Heart left ventricle (tissue), 16 donors: ENCODE measurements at places on chromosomes 11 and 22. TPM values are rescaled to one million over a fixed set of nuclear protein-coding genes. Genes with fewer than 3 reads are reported as not detected.
A peak's percentile ranks its signal among the peaks of the same experiment; 100 is the strongest.

The POU2F3 gene
- not detected for total RNA-seq

DNA sequence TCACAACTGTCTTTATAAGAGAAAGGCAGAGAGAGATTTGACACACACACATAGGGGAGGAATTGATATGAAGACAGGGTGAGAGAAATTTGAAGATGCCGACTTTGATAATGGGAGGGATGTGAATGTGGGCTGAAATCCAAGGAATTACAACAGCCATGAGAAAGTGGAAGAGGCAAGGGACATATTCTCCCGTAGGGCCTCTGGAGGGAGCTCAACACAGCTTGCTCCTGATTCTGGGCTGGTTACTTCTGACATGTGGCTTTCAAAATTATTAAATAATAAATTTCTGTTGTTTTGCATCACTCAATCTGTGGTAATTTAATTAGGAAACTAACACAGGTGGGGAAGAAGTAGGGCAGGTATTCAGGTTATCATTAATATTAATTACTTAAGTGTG is 282.9 kb downstream of the LUZP2 start:
- DNase-seq, result no peak

The MRPL17 gene
- 57.0 TPM for total RNA-seq

DNA sequence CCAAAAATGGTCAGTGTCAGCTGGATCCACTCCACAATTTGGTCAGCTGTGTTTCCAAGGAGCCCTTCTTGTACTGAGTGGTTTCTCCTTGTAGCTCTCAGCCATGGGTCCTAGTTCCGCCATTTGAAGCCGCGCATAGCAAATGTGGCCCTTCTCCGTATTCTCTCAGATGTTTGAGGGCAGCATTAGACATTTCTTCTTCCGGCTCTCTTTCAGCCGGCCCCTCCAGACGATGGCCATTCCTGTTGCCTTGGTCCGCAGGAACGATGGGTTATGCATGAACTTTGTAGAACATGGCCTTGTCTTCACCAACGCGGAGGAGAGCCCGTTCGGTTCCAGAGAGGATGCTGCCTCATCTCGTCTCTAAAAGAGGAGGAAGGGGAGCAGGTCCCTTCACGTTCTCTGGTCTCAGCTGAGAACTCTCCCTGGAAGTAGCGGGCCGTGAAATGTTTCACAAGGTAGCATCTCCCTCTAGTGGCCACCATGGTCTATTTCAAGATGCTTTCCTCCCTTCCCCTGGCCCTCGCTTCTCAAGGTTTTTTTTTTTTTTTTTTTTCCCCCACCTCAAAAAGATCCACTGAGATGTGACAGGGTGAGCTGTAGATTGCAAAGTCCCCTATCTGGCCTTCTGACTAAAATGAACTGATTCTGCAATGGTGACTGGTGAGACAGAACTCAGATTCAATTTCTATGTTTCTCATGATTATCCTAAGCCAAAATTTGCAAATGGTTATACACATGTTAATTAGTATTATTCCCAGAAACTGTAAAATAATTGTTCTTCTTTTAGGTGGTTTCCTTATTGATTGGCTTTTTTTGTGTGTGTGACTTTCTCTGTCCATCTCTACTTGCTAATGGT is 19.8 kb upstream of the PLET1 start:
- no peak for DNase-seq

- DNase-seq, result no peak
These were observed 4.2 kb upstream of the SCARF2 start for GRCh38 chr22:20441631-20442484.

- peak; percentile 28 for DNase-seq
These were observed 105.5 kb downstream of the PARVA start for GRCh38 chr11:12482839-12483238.

DNA sequence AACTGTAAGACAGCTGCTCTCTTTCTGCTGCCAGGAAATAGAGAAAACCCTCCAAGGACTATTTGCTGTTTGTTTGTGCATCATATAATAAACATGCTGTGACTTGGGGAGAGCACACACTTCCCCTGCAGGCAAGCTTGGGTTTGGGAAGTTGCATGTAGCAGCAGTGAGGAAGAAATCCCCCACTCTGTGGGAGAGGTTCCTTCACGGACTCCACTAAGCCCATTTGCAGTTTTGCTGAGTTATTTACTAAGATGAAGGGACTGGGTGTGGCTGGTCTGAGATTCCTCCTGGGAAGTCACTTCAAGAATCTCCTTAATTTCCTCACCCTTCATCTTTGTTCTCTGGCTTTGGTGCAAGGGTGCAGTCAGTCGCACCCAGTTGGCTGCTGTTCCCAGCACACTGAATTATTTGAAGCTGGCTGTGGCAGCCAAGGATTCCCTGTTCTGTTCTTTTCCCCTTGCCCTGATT is 104.9 kb downstream of the ARFGAP2 start:
- no peak for DNase-seq

DNA sequence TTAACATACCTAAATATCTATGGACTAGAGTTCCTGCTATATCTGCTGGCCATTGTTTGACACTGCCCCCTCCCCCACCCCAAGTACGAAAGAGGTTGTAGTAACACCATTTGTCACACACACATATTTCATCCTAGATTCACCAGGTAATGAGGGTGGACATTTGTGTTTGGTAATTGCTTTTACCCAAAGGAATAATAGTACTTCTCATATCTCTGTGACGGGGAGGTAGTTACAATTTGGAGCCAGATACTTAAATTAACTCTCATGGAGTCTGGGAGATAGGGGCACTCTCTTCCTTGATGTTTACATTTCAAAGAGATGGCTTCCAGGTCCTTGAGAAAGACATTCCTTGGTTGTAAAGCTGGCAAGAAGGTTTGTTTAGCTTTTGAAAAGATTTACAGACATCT is 38.7 kb downstream of the REXO2 start:
- DNase-seq, result no peak

DNA sequence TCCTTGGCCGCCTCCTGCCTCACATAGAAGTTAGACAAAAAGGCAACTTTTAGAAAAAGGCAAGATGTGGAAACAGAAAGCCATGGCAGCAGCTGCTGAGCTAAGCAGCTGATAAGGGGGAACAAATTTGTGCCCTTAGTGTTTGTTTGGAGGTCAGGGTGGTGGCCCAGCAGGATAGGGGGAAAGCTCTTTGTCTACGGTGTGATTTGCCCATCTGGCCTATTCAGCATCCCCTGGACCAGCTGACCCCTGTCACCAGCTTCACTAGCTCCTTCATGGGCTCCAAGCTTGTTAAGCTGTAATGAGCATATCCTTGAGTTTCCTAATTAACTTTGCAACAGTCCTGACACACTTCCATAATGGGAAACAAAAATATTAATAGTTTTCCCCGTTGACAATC is 5.9 kb upstream of the ME3 start:
- no peak for DNase-seq

The CCDC179 gene
- not detected for total RNA-seq

DNA sequence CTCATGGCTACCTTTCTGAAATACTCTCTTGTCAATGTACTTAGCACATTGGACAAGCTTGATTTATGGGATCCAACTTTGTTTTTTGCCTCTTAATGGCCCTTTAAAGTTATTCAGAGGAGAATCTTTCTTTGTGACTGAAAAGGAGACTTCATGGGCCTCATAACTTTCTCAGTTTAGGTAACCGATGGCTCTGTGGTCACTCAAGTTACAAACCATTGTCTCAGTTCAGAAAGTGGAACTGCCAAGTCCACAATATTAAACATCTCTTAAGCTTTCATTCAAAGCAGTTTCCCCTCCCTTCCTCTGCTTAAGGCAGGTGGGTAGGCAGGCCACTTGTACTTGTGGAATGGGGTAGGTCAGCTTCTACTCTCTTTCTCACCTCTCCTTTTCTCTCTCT is 12.3 kb upstream of the ARL14EP start:
- DNase-seq, result no peak

- no peak for DNase-seq
These were observed 75.9 kb downstream of the LDLRAD3 start for GRCh38 chr11:36019722-36020121.

The SBF1 gene
- total RNA-seq, result 48.7 TPM

The POU2AF1 gene
- total RNA-seq, result not detected

The PRR33 gene
- 1.4 TPM for total RNA-seq

- no peak for DNase-seq
These were observed 346.8 kb upstream of the NARS2 start for GRCh38 chr11:78921509-78921908.

The FOLR2 gene
- total RNA-seq, result 10.3 TPM

- DNase-seq, result no peak
These were observed 34.8 kb upstream of the FZD4 start for GRCh38 chr11:86990031-86990430.

- DNase-seq, result no peak
These were observed 7.2 kb downstream of the MUC5B start for GRCh38 chr11:1230121-1230455.

The RAG2 gene
- total RNA-seq, result not detected

DNA sequence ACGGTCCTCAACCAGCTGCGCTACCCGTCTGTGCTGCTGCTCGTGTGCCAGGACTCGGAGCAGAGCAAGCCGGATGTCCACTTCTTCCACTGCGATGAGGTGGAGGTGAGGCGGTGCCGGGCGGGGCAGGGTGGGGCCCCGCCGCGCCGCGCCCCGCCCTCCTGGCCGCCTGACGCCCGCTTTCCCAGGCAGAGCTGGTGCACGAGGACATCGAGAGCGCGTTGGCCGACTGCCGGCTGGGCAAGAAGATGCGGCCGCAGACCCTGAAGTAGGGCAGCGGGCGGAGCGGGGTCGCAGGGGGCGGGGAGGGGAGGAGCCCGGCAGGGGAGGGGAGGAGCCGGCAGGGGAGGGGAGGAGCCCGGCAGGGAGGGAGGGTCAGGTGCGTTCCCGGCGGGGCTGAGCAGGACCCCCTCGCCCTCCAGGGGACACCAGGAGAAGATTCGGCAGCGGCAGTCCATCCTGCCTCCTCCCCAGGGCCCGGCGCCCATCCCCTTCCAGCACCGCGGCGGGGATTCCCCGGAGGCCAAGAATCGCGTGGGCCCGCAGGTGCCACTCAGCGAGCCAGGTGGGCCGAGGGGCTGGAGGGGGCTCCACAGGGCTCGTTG is 14.7 kb downstream of the EPS8L2 start:
- DNase-seq, result no peak

DNA sequence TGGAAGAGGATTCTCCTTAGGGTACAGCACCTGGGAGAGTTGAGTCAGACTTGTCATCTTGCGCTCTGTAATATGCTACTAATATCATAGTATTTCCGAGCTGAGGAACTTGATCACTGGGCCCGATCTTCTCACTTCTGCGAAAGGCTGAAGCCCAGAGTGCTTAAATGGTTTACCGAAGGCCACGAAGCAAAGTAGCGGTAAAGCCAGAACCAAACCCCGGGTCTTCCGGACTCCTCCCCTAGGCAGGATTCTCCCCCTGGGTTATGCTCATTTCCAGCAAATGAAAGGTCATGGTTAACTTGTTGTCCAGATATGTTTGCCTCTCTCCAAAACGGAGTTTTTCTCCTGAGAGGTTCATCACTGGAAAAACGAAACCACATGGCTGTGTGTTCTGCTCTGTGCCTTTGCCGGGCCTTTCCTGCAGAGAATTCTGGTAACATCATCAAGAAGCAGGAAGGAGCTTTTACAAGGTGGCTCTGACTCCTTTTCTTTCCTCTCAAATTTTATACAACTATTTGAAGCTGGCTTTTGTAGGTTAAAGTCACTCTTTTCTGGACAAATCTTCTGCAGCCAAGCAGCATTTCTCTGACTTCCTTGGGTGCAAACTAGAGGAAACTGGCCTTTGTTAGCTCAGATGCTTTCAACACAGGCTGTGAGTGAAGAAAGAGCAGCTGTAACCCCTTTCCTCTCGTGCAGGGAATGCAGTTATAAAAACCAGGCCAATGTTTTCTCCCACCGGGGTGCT is 35.5 kb downstream of the UBASH3B start:
- no peak for DNase-seq

GRCh38 chr11:10683429-10683828 is 10.1 kb downstream of the IRAG1 start:
- no peak for DNase-seq

DNA sequence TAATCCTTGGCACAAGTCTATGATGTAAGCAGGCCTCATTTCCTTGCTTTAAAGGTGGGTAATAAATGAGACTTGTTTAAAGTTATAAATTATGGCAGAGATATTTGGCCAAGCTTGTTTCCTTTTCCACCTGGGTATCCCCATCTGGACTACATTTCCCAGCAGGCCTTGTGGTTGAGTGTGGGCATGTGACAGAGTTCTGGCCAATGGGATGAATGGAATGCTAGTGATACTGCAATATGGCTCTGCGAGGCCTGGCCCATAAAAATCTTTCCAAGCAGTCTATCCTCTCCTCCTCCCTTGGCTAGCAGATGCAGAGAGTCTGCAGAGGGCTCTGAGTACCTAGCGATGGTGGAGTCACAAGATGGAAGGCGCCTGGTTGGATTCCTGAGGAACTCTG is 102.5 kb downstream of the TIMP3 start:
- DNase-seq, result peak; percentile 42

The CCDC89 gene
- not detected for total RNA-seq

The IGHMBP2 gene
- 18.9 TPM for total RNA-seq

DNA sequence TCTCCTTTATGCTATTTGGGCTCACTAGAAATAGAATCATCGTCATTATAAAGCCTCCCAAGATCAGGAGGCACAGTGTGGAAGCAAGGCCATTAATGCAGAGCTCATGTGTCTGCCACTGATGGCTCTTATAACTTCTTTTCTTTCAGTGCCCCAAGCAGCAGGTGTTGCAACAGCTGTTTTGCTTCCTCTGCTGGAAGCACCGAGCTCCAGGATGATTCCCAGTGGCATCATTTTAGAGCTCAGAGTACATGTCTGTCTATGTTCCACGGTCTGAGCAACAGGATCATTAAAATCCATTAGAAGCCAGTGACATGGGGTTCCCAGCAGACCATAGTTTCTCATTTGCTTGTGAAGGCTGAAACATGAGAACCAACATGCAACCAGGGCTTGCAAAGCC is 803.0 kb upstream of the FAT3 start:
- no peak for DNase-seq

DNA sequence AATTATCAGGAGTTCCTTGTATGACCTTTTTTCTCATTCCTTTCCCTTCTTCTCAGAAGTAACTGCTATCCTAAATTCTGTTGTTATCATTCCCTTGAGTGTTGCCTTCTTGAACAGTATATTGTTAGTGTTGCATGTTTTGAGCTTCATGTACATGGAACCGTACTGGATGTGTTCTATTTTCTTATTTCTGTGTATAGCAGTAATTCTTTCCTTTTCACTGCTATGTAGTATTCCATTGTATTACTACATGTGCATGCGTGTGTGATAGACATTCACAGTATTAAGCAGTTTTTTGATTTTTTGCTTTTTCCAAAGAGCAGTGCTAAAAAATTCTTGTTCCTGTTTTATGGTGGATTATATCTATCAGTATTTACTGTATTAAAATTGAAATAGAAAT is 90.3 kb upstream of the RAB1B start:
- DNase-seq, result no peak

The RAG1 gene
- 2.1 TPM for total RNA-seq

The EP300 gene
- 58.0 TPM for total RNA-seq
